Hematopoietic multipotent progenitor cell (in vitro differentiated cells): ENCODE measurements at places on chromosomes 16 and 17.

GRCh38 chr16:82454152-82454551 is 172.6 kb upstream of the CDH13 start:
- no peak for DNase-seq

DNA sequence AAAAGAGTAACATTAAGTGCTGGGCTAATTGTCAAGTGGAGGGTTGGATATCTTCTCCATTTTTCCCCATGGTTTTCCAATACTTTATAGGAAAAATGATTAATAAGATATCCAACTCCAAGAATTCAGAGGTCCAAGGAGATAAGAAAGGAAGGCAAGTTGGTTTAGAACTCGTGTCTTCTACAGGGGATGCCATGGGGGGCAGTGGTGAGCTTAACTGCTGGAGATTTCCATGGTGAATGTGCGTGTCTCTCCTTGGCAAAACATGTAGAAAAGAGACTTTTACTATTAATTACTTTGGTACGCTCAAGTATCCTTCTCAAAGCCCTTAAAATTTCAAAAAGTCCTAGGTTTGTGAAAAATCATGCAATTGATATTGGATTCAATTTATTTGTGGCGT is 982.9 kb upstream of the RBFOX1 start:
- no peak for DNase-seq

DNA sequence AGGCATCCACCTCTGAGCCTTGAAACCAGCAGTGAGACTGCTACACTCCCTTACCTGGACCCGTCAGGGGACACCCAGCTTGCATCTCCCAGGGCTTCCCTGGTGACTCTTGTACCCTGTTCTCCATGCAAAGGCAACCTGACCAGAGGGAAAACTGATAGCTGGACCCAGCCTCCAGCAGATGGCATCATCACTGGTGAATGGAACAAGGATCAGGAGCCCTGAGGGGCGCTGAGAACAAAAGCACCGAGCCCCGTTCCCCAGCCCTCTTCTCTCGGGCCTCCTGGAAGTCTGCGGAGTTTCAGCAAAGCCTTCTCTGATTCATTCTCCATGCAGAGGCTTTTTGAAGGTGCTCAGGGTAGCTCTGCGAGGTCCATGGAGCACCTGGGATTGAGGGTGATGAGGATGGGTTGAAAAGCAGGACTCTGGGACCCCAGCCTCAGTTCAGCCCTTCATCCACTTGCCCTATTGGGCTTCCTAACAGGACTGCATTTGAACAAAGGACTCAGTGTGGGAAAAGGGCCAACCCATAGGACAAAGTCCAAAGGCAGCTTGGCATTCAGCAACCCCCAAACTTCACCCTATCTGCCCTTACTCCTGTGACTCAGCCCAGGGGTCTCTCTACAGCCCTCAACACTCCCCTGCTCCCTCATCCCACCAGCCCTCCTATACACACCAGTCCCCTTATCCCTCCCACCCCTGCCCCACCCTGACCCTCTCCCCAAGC is 45.0 kb upstream of the LHX1 start:
- DNase-seq, result no peak

GRCh38 chr16:31088459-31089183 is at the start of gene PRSS53:
PRSS53 (minus strand) TSS chr16:31088943; CDS start chr16:31088809, 134 bp downstream.
- DNase-seq, result no peak

- DNase-seq, result no peak
Observed at GRCh38 chr16:77060614-77061013, 130.4 kb upstream of the MON1B start.

DNA sequence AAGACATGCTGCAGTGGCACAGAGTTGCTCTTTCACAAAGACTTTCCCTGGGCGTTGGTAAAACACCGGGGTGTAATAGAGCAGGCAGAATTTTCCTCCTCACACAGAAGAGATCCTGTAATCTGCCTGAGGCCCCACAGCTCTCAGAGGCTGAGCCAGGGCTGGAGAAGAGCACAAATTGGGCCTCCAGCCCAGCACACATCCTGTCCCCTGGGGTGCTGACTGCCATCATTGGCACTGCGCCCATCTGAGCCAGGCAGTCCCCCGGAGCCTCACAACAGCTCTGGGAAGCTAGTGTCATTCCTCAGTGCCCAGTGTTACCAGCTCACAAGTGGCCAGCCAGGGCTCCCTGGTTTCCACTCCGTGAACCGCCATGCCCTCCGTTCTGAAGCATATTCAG is 119.4 kb downstream of the SOCS1 start:
- DNase-seq, result peak; percentile 16

GRCh38 chr17:42289611-42290181 is 1.4 kb downstream of the STAT5A start:
- DNase-seq, result no peak

- no peak for DNase-seq
Observed at GRCh38 chr16:47060596-47060995, 83.1 kb downstream of the NETO2 start.

DNA sequence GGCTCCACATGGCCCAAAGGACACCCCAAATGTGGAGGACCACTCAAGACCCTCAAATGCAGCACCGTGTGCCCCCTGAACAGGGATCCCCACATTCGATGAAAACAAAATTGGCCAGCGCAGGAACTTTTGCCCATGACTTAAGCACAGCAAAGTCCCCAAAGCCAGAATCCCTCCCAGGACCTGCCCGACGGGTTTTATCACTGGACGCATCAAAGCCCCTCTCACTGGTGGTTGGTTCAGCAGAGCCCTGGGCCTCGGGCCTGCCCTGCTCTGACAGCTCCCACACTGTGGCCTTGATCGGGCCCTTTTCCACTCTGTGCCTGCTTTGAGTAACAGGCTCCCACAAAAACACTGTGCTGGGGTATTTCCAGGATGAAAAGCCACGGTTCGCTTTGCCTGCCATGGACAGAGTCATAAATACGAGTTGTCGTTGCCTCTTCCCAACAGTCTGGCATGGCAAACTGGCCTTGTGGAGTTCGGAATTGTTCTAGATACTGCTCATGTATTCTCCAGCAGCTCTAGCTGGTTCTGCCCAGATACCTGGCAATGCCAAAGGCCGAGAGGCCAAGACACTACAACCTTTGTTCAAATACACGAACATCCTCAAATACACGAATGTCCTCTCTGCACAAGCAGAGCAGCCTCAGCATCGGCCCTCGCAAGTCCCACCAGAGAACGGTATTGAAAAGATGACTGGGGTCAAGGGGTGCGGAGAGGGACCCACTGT is 46.4 kb downstream of the TBC1D16 start:
- DNase-seq, result no peak
